Activated CD8-positive, alpha-beta memory T cell treated with anti-CD3 and anti-CD28 coated beads for 36 hours (primary cell): ENCODE measurements at places on chromosomes 5 and 9. TPM values are rescaled to one million over a fixed set of nuclear protein-coding genes. Genes with fewer than 3 reads are reported as not detected.

The SLC27A6 gene
- total RNA-seq: not detected

The LRRC19 gene
- total RNA-seq: not detected

The BARHL1 gene
- total RNA-seq: not detected

The SURF4 gene
- 260 TPM for total RNA-seq

The LECT2 gene
- total RNA-seq: not detected

The BBLN gene
- total RNA-seq: 74.3 TPM

The NIPAL4 gene
- total RNA-seq: 1.3 TPM

The GBGT1 gene
- 3.1 TPM for total RNA-seq

The OTP gene
- not detected for total RNA-seq

The CWC27 gene
- 37.5 TPM for total RNA-seq

The ZNF354B gene
- total RNA-seq: 11.3 TPM

The AQP3 gene
- total RNA-seq: 1.7 TPM

The PCA3 gene
- total RNA-seq: not detected

The SH3TC2 gene
- total RNA-seq: not detected

The SLC6A18 gene
- not detected for total RNA-seq

The FBN2 gene
- not detected for total RNA-seq

The RNF183 gene
- total RNA-seq: not detected

The CACNA1B gene
- total RNA-seq: not detected

The GGTA1 gene
- not detected for total RNA-seq

The IL17B gene
- total RNA-seq: not detected

The IL9 gene
- 9.9 TPM for total RNA-seq

The FSD1L gene
- total RNA-seq: 3.2 TPM

The CD274 gene
- 19.3 TPM for total RNA-seq

The FBXL7 gene
- total RNA-seq: not detected

The SEC16A gene
- total RNA-seq: 80.9 TPM

The COL15A1 gene
- total RNA-seq: 0.02 TPM

The OLFM1 gene
- total RNA-seq: not detected

The FOXD4L4 gene
- total RNA-seq: 0.11 TPM

The NSUN2 gene
- total RNA-seq: 134 TPM

The PLAC8L1 gene
- 0.71 TPM for total RNA-seq

The PLK2 gene
- total RNA-seq: 2.6 TPM

The PCDHA9 gene
- not detected for total RNA-seq

The SETX gene
- 36.5 TPM for total RNA-seq

The SARDH gene
- total RNA-seq: 1.6 TPM

The TMEM252 gene
- not detected for total RNA-seq

The GFI1B gene
- total RNA-seq: not detected

The CSF2 gene
- 412 TPM for total RNA-seq

The TLE1 gene
- not detected for total RNA-seq

The CCL27 gene
- total RNA-seq: 0.44 TPM

The MED7 gene
- 12.6 TPM for total RNA-seq

The OXCT1 gene
- 131 TPM for total RNA-seq

The FAM221B gene
- not detected for total RNA-seq

The ROPN1L gene
- 0.29 TPM for total RNA-seq

The MAST4 gene
- total RNA-seq: 11.6 TPM

The GFPT2 gene
- total RNA-seq: 0.42 TPM

The MED22 gene
- 42.5 TPM for total RNA-seq

The GDA gene
- not detected for total RNA-seq

The CCDC112 gene
- total RNA-seq: 0.89 TPM

The LCN15 gene
- total RNA-seq: not detected

The NR6A1 gene
- 3.1 TPM for total RNA-seq

The PTBP3 gene
- total RNA-seq: 118 TPM

The CBY3 gene
- total RNA-seq: 0.55 TPM

The EMB gene
- total RNA-seq: 100 TPM

The PCDHGA6 gene
- total RNA-seq: 0.06 TPM

The IFNA2 gene
- total RNA-seq: not detected
